Fibroblast of mammary gland (primary cell): ENCODE measurements at places on chromosomes 11 and 22.

GRCh38 chr22:24117942-24118341 is 63.3 kb upstream of the SUSD2 start:
- DNase-seq = no peak

- no peak for DNase-seq
Measured at GRCh38 chr22:50173311-50173982, 2.9 kb downstream of the PANX2 start.

- peak; percentile 47 for DNase-seq
Measured at GRCh38 chr11:45850446-45850845, 3.2 kb downstream of the CRY2 start.

GRCh38 chr11:102874852-102875251 is at the start of gene MMP12:
Gene MMP12 (minus strand): TSS chr11:102874982. CDS start chr11:102874937, 45 bp downstream.
- no peak for DNase-seq
